ENCODE measurements at places on chromosomes 6 and 20.

DNA sequence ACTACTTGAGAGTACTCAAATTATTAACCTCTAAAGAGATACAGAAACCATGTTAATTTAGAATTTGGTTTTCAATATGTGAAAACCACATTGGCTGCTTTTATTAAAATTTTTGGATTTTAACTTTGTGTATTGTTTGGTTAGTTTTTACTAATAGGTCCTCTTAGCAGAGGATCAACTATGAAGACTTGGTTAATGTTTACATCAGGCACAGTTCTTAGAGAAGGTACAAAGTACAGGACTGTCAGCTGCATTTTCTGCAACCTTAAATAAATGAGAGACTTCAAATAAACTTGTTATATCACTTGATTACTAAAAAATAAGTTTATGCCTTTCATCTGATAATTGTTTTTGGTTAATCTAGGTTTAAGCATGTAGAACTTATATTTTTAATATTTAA is 89.1 kb downstream of the PHF3 start:
- no peak for DNase-seq

- no peak for DNase-seq
Measured at GRCh38 chr20:64210656-64211369, 44.7 kb upstream of the PCMTD2 start.

- no peak for DNase-seq
Measured at GRCh38 chr6:150511313-150511712, 88.4 kb upstream of the PLEKHG1 start.

DNA sequence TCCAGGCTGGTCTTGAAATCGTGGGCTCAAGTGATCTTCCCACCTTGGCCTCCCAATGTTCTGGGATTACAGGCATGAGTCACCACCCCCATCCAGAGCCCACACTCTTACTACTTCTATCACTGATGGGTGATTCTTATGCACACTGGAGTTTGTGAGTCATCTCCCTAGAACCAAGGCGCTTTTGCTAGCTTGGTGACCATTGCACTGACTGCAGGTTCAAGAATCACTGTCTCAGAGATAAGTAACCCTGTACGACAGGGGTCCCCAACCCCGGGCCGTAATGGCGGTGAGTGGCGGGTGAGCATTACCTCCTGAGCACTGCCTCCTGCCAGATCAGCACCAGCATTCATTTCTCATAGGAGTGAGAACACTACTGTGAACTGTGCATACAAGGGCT is 118.8 kb downstream of the MAP3K7 start:
- DNase-seq: no peak

DNA sequence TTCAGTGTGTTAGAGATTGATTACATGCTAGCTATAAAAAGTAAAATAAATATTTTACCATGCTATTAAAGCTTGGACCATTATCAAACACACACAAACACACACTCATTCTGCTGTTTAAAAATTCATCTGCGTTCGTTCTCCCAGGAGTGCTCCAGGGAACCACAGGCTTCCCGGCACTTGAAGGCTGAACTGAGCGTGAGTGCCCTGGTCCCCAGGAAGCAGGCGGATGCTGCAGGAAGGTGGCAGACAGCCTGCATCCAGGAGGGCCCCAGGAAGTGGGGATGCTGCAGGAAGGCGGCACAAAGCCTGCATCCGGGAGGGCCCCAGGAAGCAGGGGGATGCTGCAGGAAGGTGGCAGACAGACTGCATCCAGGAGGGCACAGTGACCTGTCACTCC is 147.2 kb upstream of the SNX9 start:
- no peak for DNase-seq

- no peak for DNase-seq
Measured at GRCh38 chr6:53915026-53915691, 120.4 kb downstream of the LRRC1 start.

Data from central memory CD4-positive, alpha-beta T cell (primary cell).